ENCODE measurements at places on chromosomes 7 and 10.
A peak's percentile ranks its signal among the peaks of the same experiment; 100 is the strongest.

DNA sequence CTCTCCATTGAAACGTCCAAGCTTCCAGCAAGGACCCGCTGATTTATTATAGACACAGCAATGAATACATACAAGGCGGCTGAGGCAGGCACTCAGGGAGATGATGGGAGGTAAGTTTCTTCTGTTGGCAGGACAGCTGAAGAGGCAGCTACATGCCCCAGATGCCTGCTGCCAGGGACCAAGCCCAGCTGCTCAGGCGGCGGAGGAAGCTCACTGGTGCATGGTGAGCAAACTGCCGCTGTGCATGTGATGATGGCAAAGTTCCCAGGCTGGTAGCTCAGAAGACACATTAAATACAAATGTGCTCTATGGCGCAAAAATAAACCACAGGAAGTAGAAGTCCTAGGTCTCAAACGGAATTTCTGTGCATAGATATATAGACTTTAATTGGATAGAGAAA, 2.3 kb downstream of the DNTT start:
- peak; percentile 3 for DNase-seq

GRCh38 chr7:71511361-71511807, 379.4 kb downstream of the GALNT17 start:
- no peak for DNase-seq

DNA sequence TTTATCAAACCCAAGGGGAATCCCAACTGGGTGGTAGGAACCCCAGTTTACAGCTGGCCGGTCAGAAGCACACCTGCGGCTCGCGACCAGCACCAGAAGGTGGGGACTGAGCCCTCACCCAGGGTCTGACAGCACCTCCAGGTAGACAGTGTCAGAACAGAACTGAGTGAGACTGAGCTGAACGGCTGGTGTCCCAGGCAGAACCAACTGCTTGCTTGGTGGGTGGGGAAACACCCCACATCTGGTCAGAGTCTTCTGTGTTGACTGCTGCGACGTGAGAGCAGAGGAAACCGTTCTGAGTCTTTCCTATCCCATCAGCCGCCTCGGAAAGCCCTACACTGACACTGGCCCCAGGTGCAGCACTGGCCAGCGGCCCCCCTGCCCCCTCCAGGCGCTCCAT, 160.7 kb downstream of the MAD1L1 start:
- DNase-seq = no peak

- DNase-seq = no peak
Measured at GRCh38 chr10:95867866-95868265, 39.9 kb upstream of the CC2D2B start.

GRCh38 chr7:135980665-135981180, 3.6 kb upstream of the MTPN start:
- no peak for DNase-seq

DNA sequence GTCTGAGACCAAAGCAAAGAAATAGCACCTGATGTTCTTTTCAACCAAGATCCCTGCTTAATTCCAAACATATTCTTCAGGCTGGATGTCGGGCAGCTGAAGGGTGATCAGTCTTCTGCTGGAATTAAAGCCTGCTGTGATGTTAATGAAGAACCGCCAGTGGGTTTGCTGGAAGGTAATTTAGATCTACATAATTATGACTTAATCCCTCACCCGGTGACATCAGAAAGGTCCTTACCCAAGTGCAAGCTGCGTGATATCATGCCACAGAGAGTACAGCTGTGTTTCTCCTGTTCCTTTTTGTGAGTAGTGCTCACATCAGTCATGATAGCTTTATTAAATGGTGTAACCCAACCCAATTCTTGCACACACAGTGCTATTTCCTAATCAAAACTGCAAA, 29.1 kb upstream of the LRGUK start:
- no peak for DNase-seq

- DNase-seq = no peak
Measured at GRCh38 chr10:93475227-93475626, 6.9 kb downstream of the MYOF start.

GRCh38 chr7:43148161-43148731, 35.8 kb downstream of the HECW1 start:
- no peak for DNase-seq

DNA sequence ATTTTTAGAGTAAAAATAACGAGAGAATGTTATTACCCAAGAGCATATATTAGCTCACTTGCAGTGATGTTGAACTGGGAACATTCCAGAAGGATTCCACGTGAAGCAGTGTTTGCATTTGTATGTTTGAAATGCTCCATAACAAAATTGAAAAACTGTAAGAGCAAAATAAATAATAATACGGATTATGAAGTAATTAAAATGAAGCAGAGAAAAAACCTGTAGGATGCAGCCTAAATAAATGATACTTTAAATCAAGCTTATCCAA, 203.3 kb downstream of the BAMBI start:
- DNase-seq = no peak

GRCh38 chr7:158432369-158433341, 155.0 kb downstream of the PTPRN2 start:
- DNase-seq = no peak

All from hypothalamus (tissue), 51 donors.